ENCODE measurements at places on chromosomes 12 and 14.

GRCh38 chr12:97452230-97452629, 10.4 kb upstream of the RMST start:
- no peak for DNase-seq

DNA sequence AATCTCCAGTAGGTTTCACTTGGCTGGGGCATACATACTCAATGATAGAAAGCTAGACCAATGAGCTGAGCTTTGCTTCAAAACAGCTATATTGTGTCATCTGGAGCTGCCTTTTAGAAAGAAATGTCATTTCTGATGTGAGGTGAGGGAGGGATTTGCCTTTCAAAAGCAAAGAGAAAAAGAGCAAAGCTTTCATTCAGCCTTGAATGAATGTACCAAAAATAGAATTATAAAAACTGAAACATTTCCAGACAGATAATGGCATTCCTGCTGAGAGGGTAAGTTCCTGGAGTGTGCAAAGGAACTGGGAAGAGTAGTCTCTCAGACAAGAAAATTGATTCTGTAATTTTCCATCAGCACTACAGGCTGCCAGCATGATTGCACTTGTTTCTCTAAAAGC, 710.0 kb downstream of the LRFN5 start:
- no peak for DNase-seq

DNA sequence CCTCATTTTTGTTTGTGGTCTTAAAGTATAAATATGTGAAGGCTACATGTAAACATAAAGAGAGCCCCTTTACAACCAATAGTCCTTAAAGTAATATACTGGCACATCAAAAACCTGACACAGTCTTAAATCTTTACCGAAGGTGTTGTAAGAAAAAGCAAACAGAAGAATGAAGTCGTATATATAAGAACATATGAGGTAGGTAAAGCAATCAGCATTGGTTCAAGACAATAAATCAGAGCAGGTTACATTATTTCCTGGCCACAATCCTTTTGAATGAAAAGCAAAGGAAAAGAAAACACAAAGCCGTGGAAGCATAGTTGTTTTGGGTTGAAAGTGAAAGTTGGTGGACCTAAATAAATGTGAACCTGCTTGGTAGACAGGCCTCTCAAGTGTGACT, 183.7 kb upstream of the STXBP6 start:
- DNase-seq, result no peak

GRCh38 chr12:131796754-131797587, 31.2 kb upstream of the MMP17 start:
- DNase-seq, result no peak

GRCh38 chr12:15899282-15899870, 11.8 kb upstream of the DERA start:
- no peak for DNase-seq

- DNase-seq, result no peak
Measured at GRCh38 chr12:123919980-123920360, 52.7 kb downstream of the CCDC92 start.

DNA sequence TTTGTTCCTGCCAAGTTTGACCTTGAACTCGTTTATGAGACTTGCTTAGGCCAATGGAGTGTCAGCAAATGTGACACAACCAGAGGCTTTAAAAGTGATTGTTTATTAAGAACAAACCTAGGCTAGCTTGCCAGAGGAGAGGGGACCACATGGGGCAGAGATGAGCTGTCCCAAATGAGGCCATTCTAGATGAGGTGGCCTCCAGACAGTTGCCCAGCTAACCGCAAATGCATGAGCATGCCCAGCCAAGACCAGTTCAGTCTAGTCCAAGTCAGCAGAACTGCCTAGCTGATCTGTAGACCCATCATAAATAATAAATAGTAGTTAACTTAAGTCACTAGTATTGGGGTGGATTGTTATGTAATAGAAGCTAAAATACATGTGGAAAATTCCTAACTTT, 172.8 kb upstream of the DYRK2 start:
- no peak for DNase-seq

- DNase-seq, result no peak
Measured at GRCh38 chr12:122079532-122080081, 1.1 kb downstream of the MLXIP start.

DNA sequence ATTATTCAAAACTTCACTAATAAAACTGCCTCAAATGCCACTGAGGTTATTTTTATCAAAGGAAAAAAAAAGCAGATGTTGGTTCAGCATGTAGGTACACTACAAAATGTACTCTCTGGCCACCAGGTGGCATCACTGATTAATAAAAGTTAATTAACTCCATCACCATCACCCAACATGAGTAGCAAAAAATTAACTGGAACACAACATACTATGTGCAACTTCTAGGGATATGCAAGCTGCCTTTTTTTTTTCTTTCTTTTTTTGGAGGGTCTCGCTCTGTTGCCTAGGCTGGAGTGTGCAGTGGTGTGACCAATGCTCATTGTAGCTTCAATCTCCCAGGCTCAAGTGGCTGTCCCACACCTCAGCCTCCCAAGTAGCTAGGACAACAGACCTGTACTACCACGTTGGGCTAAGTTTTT, 43.8 kb upstream of the NR2C1 start:
- peak; percentile 43 for DNase-seq

GRCh38 chr12:49651855-49652254, 28.5 kb downstream of the PRPF40B start:
- DNase-seq, result no peak

DNA sequence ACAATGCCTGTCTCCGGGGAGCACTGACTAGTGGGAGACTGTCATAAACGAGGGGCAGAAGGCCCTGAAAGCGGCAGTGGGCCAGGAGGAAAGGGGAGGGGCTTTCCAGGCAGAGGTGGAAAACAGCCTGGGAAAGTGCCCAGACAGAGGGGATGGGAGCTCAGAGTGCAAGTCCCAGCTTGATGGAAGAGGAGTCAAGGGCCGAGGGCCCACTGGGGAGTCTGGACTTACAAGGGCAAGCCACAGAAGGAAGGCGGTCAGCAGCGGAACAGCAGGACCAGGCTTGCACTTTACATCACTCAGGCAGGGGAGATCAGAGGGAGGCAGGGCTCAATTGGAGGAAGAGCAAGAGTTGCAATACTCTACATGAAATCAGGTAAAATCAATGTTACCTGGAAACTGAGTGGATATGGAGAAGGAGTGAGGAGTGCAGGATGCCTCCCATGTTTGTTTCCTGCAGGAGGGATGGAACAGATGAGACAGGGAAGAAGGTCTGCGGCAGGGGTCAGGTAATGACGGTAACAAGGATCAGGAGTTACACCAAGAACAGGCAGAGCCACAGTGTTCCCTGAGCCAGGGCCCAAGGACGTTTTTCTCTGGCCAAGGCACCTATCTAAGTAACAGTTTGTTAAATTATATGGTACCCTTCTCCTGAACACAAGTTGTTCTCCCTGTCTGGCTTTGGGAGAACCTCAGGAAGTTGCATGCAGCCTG, 23.8 kb downstream of the PXN start:
- DNase-seq, result no peak

GRCh38 chr14:66944872-66945271, 244.4 kb upstream of the GARIN2 start:
- DNase-seq, result no peak

DNA sequence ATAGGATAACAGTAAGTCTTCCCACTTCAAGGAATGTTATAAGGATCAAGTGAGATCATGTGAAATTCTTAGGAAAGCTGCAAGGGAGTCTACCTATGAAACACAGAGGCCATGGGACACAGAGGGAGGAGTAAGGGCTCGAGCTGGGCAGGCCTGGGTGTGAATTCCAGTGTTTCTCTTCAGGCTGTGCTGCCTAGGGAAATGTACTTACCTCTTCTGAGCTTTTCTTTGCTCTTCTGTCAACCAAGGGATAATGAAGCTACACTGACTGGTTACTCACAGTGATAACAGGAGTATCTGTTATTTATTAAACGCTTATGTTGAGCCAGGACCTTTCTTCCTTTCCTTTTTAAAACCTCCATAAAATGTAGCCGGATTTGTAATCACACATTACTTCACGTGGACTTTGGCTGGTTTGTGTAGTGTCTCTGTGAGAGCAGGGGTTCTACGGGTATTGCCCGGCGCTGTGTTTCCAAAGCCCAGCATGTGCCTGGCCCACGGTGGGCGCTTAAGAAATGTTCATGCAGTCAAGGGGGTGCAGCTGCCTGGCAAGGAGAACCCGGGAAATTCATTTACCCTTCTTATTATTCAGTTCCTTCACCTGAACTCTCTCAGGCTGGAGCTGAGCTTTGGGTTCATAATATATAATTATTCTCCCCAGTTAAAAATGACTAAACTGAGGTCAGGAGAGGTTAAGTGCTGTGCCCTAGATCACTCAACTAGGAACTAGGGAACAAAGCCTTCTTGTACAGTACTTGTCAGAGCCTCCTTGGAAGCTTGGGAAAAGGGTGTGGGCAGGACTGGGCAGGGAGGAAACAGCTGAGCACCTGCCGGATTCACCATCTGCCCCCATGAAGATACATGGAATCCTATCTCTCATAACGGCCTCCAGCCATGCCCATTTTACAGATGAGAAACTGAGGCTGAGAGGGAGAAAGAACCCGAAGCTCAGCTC, 214.2 kb downstream of the CACNA1C start:
- DNase-seq, result no peak

DNA sequence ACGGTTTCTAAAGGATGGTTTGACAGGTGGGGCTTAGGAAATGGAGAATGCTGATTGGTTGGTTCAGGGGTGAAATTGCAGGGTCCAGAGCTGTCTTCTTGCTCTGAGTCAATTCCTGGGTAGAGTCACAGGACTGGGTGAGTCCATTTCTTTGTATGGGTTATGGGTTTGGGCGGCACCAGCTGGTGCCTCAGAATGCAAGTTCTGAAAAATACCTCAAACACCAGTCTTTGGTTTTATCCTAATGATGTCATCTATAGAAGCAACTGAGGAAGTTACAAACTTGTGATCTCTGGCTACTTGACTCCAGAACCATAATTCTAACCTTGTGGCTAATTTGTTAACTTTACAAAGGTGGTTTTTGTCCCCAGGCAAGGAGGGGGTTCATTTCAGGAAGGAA, 47.6 kb upstream of the EIF5 start:
- no peak for DNase-seq

DNA sequence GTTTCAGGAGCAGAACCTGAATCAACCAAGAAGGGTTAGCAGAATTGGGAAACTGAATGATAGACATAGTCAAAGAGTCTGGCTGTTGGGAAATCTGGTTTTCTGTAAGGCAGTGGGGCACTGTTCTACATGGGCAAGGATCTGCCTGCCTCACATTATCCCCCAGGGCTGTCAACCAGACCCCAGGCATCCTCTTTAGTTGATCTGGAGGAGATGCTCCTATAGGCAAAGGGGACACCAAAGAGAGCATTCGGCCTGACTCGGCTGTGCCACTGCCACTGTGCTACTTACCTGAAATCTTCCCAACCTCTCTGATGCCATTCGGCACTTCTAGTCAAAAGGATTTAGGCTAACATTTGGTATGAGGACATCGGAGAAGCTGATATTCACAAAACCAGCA, 4.1 kb downstream of the ISCU start:
- no peak for DNase-seq

DNA sequence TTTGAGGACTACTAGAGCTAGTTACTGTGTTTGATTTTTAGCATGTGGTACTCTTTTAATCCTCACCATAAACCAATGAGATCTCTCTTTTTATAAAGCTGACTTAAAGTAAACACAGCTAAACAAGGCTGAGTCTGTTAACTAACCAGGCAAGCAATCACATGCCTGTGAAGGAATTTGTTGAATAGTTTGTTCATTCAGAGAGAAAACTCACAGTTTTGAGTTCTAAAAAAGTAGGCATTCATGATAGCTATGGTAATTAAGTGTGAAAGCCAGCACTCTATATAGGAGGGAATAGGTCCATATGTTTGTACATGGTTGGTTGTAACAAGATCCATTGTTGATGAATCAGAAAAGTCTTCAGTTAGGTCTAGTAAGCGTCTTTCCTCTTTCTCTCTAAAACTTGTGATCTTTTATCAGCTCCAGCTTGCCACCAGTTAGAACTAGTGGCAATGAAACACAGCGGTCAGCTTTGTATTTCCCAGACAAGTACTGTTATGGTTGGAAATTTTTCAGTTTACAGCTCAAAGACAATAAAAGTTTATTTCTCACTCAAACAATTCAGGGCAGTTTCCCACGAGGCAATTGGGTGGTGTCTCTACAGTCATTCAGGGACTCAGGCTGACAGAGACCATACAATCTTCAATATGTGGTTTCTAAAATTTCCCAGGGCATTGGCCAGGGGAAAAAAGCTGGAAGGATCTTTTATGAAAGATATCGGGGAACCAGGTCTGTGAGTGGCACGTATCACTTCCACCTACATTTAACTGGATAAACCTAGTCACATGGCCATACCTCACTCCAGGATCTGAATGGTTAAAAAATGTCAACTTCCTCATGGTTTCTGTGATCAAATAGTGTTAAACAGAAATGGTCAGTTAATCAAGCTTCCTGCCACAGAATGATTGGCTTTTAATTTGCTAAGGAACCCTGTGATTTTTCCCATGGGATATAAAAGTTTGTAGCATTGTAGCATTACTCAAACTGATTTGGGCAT, 203.1 kb downstream of the KIF21A start:
- DNase-seq, result no peak

DNA sequence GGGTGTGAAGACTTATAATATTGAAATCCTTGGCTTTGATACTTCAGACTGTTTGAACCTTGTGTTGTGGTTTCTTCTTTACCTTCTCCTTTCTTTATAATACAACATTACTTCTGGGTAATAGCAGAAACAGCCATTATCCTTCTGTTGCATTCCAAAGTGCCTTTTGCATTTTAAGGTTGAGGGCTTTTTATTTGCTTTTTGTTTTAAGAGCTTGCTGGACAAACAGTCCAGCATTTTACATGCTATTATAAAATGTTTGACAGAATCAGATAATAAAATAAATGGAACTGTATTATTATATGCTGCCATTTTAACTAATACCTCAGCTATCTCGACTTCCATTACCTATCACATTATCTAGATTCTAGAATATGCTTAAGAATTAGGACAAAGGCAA, 14.0 kb downstream of the RNF34 start:
- DNase-seq, result no peak

- DNase-seq, result no peak
Measured at GRCh38 chr12:14668591-14668990, 27.8 kb downstream of the GUCY2C start.

GRCh38 chr12:117836476-117836875, 132.3 kb downstream of the KSR2 start:
- no peak for DNase-seq

DNA sequence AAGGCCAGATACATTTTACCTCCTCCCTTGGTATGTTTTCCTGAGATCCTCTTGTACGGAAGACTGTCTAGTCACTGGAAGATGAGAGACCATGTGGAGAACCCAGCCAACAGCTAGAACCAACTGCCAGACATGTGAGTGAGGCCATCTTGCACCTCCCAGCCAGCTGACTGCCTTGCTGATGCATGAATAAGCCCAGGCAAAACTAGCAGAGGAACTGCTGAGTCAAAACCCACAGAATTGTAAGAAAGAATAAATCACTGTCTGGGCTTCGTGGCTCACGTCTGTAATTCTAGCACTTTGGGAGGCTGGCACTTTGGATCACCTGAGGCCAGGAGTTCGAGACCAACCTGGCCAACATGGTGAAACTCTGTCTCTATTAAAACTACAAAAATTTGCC, 160.0 kb downstream of the TPH2 start:
- no peak for DNase-seq

- no peak for DNase-seq
Measured at GRCh38 chr12:2431810-2432209, 363.0 kb upstream of the FKBP4 start.

- no peak for DNase-seq
Measured at GRCh38 chr14:100440758-100441203, 117.6 kb downstream of the SLC25A47 start.

GRCh38 chr12:122873540-122873939, 22.4 kb downstream of the VPS37B start:
- no peak for DNase-seq

- DNase-seq, result no peak
Measured at GRCh38 chr12:6334940-6335450, 6.9 kb downstream of the TNFRSF1A start.

GRCh38 chr12:32146074-32146873, 39.6 kb downstream of the BICD1 start:
- DNase-seq, result no peak
